ENCODE measurements at places on chromosomes 7 and 10.

- no peak for DNase-seq
Measured at GRCh38 chr7:125830743-125831142, 901.1 kb upstream of the POT1 start.

- no peak for DNase-seq
Measured at GRCh38 chr7:151249732-151250072, 1.2 kb upstream of the SMARCD3 start.

DNA sequence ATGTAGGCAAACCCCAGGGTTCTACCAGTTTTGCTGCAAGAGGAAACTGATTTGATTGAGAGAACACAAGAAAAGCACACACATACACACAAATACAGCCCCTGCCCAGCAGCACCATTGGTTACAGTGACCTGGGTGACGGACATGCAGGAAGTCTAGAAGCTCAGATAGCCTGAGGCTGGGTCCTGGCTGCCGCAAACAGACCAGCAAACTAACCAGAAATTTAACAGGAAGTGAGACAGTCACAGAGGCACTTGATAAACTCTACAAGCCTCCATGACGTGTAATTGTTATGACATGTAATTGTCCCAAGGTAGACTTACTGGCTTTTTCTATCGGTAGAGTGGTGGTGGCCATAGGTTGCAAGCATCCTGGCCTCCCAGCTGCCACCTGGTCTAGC is 58.9 kb downstream of the PRKAR2B start:
- no peak for DNase-seq

GRCh38 chr10:98444314-98445006 is 2.3 kb downstream of the HPS1 start:
- DNase-seq: no peak

- DNase-seq: no peak
Measured at GRCh38 chr10:80484676-80485075, 30.6 kb downstream of the TSPAN14 start.

- DNase-seq: no peak
Measured at GRCh38 chr7:16561943-16562342, 35.3 kb downstream of the LRRC72 start.

- no peak for DNase-seq
Measured at GRCh38 chr10:131129544-131129943, 182.0 kb downstream of the TCERG1L start.

GRCh38 chr7:39509436-39509835 is 56.8 kb upstream of the YAE1 start:
- no peak for DNase-seq

GRCh38 chr7:17206349-17206905 is 92.0 kb upstream of the AHR start:
- no peak for DNase-seq

DNA sequence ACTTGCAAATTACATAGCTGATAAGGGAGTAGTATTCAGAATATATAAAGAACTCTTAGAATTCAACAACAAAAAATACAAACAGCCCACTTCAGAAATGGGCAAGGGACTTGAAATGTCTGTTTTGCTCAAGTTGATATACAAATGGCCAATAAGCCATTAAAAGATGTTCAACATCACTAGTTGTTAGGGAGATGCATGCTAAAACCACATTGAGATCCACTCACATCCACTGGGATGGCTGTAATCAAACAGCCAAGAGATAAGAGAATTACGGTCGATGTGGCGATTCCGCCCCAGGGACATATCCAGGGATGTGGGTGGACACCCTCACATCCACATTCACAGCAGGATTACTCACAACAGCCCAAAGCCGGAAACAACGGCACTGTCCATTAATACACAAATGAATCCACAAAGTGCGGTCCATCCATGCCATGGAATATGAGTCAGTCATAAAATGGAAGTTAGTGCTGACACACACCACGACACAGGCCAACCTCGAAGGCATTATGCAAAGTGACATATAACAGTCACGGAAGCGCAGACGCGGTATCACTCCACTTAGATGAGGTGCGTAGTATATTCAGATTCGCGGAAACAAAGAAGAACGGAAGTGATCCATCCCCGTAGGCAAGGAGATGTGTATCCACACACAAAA is 227.8 kb downstream of the DNAJB6 start:
- DNase-seq: no peak

- no peak for DNase-seq
Measured at GRCh38 chr7:576524-577277, 57.1 kb upstream of the PDGFA start.

DNA sequence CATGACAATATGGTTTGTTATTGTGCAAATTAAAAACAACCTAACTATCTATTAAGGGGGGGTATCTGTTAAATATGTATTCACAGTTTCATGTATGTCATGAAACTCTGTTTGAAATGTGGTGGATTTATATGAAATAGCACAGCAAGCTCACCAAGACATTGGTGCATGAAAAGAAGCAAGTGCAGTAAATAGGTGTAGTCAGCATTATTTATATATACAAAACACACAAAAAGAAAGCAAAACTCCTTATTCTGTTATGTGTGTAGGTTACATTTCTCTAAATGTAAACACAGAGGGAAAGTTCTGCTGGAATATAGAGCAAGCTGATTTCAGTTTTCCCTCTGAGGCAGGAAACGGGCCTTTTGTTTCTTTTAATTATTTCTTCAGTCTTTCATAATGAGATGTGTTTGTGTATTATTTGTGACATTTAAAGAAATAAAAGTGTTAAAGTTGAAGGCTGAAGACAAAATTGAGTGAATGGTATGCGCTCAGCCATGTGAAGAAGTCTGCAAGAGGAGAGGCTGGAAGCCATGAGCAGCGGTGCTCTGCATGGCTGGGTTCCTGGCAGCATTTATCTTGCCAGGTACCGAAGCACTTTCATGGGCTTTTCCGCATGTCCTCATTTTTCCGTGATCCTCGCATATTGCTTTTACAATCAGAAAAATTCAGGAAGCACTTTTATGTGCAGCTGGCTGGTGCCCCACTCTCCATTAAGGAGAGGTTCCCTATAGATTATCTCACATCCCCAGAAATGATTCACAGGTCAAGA is 38.5 kb downstream of the GRID1 start:
- no peak for DNase-seq
